ENCODE measurements at places on chromosomes 4 and X.

- DNase-seq, result no peak
These were observed 1.2 kb upstream of the UBA6 start for GRCh38 chr4:67702166-67702565.

DNA sequence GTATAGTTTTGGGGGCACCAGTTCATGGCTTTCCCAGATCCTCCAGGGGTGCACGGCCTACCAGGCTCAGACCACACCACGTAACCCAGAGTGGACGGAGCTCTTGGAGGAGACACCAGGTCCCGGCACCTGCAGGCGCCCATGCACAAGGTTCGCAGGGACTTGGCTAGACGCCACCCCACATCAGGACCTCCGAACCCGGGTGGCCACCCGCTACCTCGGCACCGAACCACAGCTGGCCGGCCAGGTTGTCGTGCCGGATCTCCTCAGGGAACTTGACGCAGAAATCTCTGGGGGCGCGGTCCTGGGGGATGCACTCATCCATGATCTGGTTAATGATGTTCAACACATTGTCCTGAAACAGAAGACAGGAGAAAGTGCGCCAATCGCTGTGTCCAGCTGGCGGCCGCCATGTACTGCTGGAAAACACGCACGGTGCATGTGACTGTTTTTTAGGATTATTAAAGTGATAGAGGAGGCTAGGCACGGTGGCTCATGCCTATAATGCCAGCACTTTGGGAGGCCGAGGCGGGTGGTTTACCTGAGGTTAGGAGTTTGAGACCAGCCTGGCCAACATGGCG, 77.1 kb downstream of the ZFYVE28 start:
- DNase-seq, result no peak

DNA sequence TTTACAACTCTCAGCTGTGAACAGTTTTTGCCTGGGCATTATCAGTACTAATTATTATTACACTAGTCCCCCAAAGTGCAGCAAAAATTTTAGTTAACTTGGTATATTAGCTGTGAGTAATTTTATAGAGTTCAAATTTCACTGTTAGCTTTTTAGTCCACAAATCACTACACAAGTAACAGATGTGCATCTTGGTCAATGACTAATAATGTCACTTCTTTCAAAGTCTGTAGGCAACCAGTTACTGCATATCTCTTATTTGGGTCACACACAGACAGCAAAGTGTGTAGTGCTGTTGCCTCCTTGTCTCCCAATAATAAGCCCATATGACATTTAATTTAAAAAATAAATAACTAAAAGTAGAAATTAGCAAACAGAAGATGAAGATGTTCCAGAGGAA, 159.9 kb downstream of the SCFD2 start:
- DNase-seq, result no peak

- DNase-seq, result no peak
These were observed 1071.5 kb downstream of the PCDH7 start for GRCh38 chr4:31791666-31792065.

All from stimulated activated CD4-positive, alpha-beta T cell treated with anti-CD3 and anti-CD28 coated beads, Interleukin-4, amount 100 ng/mL, for 24 hours (primary cell).